T-helper 17 cell (primary cell): ENCODE measurements at places on chromosomes 13 and 19.

DNA sequence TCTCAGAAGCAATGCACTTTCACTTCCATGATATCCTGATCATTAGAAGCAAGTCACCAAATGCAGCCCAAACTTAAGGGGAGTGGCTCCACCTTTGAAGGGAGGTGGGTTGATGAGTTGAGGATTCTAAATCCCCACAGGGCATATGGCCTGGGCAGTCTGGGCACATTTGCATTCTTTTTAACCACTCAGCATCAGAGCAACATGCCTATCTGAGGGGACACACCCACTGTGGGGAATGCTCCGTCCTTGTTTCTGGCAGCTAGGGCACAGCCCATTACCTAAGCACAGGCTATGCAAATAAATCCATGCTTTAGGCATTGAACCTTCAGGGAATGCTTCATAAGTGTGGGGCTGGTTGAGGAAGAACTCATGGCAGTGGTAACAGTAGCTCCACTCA, 12.3 kb upstream of the SACS start:
- H3K4me3 ChIP-seq, result no peak overlapping the region
- no peaks in the 10 kb centered on the region for H3K36me3 ChIP-seq
- no peak overlapping the region for H3K27ac ChIP-seq
- no peak for DNase-seq
- H3K27me3 ChIP-seq, result no peaks in the 10 kb centered on the region
- H3K4me1 ChIP-seq, result no peaks in the 10 kb centered on the region

- no peak overlapping the region for H3K27ac ChIP-seq
- peak overlapping the region; percentile 83 for H3K4me3 ChIP-seq
- H3K27me3 ChIP-seq, result peaks cover 8% of the 10 kb centered on the region
Observed at GRCh38 chr19:35029737-35030256, 473 bp upstream of the SCN1B start.

DNA sequence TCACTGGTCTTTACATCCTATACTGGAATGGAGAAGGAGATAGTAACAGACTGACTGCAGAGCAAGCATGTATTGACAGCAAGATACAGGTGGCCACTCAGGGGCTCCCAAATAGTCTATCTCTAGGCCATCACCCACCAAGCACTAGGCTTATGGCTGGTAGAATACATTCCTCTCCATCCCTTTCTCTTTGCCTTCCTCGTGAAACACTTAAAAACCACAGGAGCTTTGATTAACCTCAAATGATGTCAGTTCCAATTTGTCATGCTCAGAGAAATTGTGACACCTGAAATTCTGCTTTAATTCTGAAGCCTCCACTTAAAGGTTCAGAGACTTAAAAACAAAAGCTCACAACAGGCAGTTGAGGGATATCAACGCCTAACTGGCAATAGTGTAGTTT, 17.2 kb downstream of the ENOX1 start:
- no peak overlapping the region for H3K4me3 ChIP-seq
- H3K27ac ChIP-seq, result no peak overlapping the region
- peaks cover 51% of the 10 kb centered on the region for H3K27me3 ChIP-seq
- no peaks in the 10 kb centered on the region for H3K36me3 ChIP-seq

GRCh38 chr13:48975101-48975855, 434 bp upstream of the FNDC3A start:
- no peaks in the 10 kb centered on the region for H3K27me3 ChIP-seq
- H3K4me1 ChIP-seq, result peaks cover 22% of the 10 kb centered on the region
- peak; percentile 30 for DNase-seq
- H3K4me3 ChIP-seq, result peak overlapping the region; percentile 96
- peak overlapping the region; percentile 89 for H3K27ac ChIP-seq

DNA sequence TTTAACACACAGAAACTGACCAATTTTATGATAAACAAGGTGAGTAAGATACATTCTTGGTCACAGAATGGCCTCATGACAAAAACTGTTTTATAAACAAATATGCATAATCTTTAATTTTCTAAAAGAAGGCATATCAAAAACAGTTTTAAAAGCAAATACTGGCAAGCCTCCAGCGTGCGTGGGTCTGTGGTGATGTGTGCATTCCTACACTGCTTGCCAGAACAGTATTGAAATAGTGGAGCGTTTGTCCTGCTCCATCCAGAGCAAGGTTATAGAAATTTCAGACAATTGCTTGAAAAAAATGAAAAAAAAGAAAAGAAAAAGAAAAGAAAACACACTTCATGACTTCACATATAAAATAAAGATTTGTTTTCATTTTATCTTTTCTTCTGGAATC, 140.9 kb downstream of the MZT1 start:
- no peaks in the 10 kb centered on the region for H3K36me3 ChIP-seq
- no peak overlapping the region for H3K27ac ChIP-seq
- peaks cover 8% of the 10 kb centered on the region for H3K27me3 ChIP-seq
- H3K4me3 ChIP-seq, result no peak overlapping the region
- DNase-seq, result no peak

- no peak overlapping the region for H3K4me3 ChIP-seq
- no peaks in the 10 kb centered on the region for H3K4me1 ChIP-seq
- DNase-seq, result no peak
- H3K36me3 ChIP-seq, result no peaks in the 10 kb centered on the region
- H3K27ac ChIP-seq, result no peak overlapping the region
- H3K27me3 ChIP-seq, result peaks cover 28% of the 10 kb centered on the region
Observed at GRCh38 chr19:33678796-33679585, 57.2 kb downstream of the CHST8 start.

DNA sequence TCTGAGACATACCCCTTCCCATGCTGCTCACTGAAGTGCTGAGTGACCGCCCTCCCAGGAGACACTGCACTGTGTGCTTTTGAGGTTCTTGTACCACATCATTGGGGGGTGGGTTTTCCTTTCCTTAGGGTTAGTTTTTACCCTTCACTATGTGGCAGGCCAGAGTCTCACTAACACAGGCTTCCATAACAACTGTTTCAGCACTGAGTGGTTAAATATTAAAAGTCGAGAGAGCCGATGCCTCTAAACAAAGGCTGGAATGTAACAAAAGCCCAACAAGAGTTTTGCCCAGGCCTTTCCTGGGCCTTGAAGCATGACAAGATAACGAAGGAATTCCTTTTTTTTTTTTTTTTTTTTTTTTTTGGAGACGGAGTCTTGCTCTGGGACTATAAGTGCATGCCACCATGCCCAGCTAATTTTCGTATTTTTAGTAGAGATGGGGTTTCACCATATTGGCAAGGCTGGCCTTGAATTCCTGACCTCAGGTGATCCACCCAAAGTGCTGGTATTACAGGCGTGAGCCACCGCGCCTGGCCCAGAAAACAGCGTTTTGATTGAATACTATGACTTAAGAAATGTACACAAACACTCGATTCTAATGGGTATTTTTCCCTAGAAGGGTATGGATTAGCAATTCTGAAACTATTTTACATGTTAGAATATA, 46.5 kb downstream of the ZNF823 start:
- H3K27ac ChIP-seq, result no peak overlapping the region
- peaks cover 6% of the 10 kb centered on the region for H3K4me1 ChIP-seq
- DNase-seq, result no peak
- peaks cover 39% of the 10 kb centered on the region for H3K27me3 ChIP-seq

GRCh38 chr19:50876456-50876855, 3.2 kb downstream of the KLK2 start:
- H3K4me3 ChIP-seq, result no peak overlapping the region
- peaks cover 41% of the 10 kb centered on the region for H3K27me3 ChIP-seq
- H3K36me3 ChIP-seq, result no peaks in the 10 kb centered on the region
- H3K27ac ChIP-seq, result no peak overlapping the region

GRCh38 chr19:50777830-50778303, 7.6 kb downstream of the GPR32 start:
- H3K36me3 ChIP-seq, result no peaks in the 10 kb centered on the region
- peaks cover 72% of the 10 kb centered on the region for H3K27me3 ChIP-seq
- peaks cover 2% of the 10 kb centered on the region for H3K4me1 ChIP-seq

DNA sequence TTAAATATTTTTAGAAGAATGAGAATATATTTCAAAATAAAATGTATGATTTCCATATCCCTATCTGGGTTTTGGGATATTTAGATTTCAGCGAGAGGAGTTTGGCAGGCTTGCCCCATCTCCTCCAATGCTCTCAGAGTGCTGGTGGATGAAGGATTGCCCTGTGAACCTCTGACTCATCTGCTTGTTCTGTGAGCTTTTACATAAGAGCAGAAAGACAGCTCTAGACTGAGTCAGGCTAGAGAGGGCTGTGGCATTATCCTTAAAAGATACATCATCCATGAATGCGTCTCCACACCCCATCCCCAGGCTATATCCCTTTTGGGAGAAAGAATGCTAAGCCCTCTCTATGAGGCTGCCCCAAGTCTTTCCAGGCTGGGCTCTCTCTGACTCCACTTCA, 190.6 kb downstream of the TUBA3C start:
- H3K36me3 ChIP-seq, result peaks cover 9% of the 10 kb centered on the region
- no peak for DNase-seq
- H3K4me1 ChIP-seq, result peaks cover 12% of the 10 kb centered on the region
- no peaks in the 10 kb centered on the region for H3K27me3 ChIP-seq
- no peak overlapping the region for H3K27ac ChIP-seq

DNA sequence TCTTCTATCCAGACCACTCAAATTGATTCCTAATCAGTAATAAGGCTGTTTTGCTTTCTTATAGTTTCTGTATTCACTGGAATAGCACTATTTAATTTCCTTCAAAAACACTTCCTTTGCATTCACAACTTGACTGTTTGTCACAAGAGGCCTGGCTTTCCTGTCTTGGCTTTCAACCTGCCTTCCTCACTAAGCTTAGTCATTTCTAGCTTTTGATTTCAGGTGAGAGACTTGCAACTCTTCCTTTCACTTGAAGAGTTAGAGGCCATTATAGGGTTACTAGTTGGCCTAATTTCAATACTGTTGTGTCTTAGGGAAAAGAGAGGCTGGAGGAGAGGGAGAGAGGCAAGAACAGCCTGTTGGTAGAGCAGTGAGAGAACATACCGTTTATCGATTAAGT, 47.0 kb downstream of the SACS start:
- peaks cover 6% of the 10 kb centered on the region for H3K4me1 ChIP-seq
- no peaks in the 10 kb centered on the region for H3K27me3 ChIP-seq

GRCh38 chr19:41265395-41266153, 1.4 kb downstream of the HNRNPUL1 start:
- H3K36me3 ChIP-seq, result peaks cover 17% of the 10 kb centered on the region
- peaks cover 55% of the 10 kb centered on the region for H3K4me1 ChIP-seq
- peak overlapping the region; percentile 95 for H3K4me3 ChIP-seq
- H3K27ac ChIP-seq, result peak overlapping the region; percentile 100
- no peak for DNase-seq

- no peak overlapping the region for H3K4me3 ChIP-seq
- H3K27ac ChIP-seq, result peak overlapping the region; percentile 75
- no peaks in the 10 kb centered on the region for H3K27me3 ChIP-seq
- H3K4me1 ChIP-seq, result peaks cover 77% of the 10 kb centered on the region
Observed at GRCh38 chr13:45332831-45333219, 8.2 kb downstream of the TPT1 start.

- no peak for DNase-seq
- H3K4me3 ChIP-seq, result no peak overlapping the region
- no peaks in the 10 kb centered on the region for H3K4me1 ChIP-seq
- H3K27me3 ChIP-seq, result peaks cover 34% of the 10 kb centered on the region
- H3K36me3 ChIP-seq, result no peaks in the 10 kb centered on the region
Observed at GRCh38 chr13:52885141-52885540, 36.7 kb upstream of the PCDH8 start.

DNA sequence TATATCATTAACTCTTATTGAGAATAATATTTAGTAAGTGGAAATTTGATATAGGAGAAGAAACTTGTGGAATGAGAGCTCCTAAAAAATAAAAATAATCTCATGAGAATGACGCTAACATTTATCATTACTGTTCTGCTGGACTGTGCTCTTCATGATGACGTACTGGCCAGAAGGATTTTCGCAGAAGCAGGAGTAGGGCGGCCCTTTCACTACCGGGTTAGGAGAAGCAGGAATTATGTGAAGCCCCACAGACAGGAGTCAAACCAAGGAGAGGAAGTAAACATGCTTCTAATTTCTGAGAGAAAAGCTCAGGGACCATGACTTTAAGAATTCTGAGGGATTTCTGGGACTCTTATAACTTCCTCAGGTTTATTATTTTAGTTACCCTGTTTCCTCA, 195.1 kb downstream of the VWA8 start:
- H3K27ac ChIP-seq, result peak overlapping the region; percentile 79
- no peak for DNase-seq
- H3K27me3 ChIP-seq, result no peaks in the 10 kb centered on the region
- no peak overlapping the region for H3K4me3 ChIP-seq
- H3K4me1 ChIP-seq, result peaks cover 26% of the 10 kb centered on the region
- peaks cover 12% of the 10 kb centered on the region for H3K36me3 ChIP-seq

DNA sequence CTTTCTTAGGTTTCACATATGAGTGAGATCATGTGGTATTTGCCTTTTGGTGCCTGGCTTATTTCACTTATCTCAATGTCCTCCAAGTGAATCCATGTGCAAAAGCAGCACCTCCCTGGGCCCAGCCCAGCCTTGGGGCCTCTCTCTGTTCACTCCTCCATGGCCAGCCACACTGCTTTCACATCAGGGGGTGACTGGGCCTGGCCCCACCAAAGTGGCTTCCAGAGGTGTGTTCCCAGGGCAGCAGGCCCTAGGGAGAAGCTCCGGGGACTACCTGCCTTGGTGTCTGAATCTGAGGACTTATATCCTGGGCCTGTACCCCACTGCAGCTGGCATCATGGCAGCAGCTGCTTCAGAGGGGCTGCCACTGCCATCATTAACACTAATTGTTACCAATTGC, 829.9 kb upstream of the SLITRK5 start:
- no peak overlapping the region for H3K27ac ChIP-seq
- H3K4me1 ChIP-seq, result no peaks in the 10 kb centered on the region
- no peaks in the 10 kb centered on the region for H3K36me3 ChIP-seq

DNA sequence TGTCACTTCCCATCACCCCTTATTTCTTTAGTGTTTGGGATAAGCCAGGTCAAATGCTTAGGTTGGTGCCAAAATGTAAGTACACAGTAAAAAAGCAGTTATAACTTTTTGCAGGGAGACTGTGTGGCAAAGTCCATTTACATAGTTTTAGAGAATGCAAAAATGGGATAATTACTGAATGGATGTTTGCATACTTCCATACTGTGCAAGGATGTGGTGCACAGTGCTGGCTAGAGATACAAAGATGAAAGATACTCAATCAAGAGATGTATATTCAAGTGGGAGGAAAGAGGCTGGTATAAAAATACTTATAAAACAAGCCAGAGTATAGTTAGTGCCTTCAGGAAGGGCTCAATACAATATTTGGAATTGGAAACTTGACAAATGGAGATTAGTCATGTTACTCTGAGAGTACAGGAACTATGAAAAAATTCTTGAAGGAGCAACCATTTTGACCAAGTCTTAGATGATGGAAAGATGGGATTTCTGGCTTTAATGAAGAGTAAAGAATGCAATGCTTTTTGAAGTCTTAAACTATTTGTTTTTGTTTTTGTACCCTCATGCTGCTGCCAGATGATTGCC, 8.0 kb downstream of the PDS5B start:
- DNase-seq, result no peak
- H3K36me3 ChIP-seq, result no peaks in the 10 kb centered on the region
- no peak overlapping the region for H3K27ac ChIP-seq
- peaks cover 53% of the 10 kb centered on the region for H3K4me1 ChIP-seq
